ENCODE measurements at places on chromosomes 1 and 21. TPM values are rescaled to one million over a fixed set of nuclear protein-coding genes. Genes with fewer than 3 reads are reported as not detected.

DNA sequence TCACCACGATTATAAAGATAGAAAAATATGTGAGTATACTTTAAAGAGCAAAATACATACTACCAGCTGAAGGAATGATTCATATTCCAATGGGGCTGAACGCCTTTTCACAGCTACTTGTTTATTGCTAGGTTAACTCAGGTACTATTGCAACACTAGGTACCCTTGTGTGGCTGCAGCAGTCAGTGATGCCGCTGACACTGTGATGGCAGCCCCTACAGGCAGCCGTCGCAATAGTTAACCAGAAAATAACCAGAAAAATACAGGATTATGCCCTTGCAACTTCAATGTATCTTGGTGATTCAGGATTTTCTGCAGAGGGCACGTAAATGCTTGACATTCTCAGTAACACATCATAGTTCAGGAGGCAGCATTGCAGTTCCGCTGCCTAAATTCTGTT, 1.6 kb upstream of the MARK1 start:
- no peak for DNase-seq

DNA sequence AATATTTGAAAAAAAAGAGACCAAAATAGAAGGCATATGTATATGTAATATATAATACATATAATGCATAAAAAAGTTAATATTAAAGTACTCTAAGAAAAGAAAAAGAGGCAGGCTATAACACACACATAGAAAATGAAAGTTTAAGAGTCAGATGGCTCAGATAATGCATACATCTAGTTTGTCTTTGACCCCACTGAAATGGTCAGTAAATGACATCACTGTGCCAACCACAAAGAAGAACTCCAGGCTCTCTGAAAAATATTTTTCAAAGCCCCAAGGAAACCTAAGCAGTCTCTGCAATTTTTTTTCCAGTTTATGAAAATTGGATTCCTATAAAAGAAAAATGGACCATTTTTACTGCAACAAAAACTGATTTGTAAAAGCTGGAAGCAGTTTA, 55.4 kb upstream of the SCYL3 start:
- DNase-seq = peak; percentile 20

GRCh38 chr1:218339267-218339831, 5.8 kb upstream of the TGFB2 start:
- DNase-seq = peak; percentile 60

- DNase-seq = no peak
Measured at GRCh38 chr1:21907079-21907418, 30.1 kb downstream of the HSPG2 start.

GRCh38 chr1:30196457-30196856, 526.9 kb downstream of the MATN1 start:
- no peak for DNase-seq

DNA sequence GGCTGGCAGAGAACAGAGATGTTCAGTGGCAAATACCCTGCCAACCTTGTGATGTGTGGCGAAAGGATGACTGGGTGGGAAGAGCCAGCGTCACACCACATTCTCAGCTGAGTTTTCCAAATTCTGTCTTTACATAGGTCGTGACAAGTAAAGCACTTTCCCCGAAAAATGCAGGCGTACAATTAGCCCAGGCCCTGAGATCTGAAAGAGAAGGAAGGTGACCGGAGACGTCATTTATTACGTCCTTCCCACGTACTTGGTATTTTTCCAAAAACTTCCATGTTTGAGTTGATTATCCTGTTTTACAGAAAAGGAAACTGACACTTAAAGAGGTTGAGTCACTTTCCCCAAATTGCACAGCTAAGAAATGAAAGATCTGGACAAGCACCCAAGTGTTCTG, 413.3 kb downstream of the PRDM2 start:
- no peak for DNase-seq

GRCh38 chr1:158552296-158552695, 1.9 kb downstream of the OR6Y1 start:
- no peak for DNase-seq

DNA sequence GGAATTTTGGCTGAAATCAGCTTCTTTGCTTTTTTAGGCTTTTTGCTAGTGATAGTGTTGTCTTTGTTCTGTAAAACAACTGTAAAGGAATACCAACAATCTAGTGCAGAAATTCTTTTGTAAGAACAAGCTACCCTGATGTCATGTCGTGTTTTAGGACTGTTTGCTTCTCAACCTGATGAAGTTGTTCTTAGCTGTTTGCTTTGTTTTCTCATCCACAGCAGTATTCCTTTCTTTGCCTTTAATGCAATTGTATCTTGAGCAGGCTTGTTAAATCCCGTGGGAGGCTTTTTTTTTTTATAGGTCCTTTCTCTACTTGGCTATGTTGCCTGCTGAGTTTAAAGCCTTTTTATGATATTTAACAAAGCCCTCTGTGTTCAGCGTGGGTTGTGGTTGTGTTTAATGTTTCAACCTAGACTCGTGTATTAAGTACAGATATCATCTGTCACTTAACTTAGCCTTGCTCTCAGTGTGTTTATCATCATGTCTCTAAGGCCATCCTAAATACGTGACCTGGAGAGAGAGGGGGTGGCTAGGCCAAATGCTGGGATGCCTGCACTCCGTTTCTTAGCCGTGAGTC, 31.6 kb downstream of the ADARB1 start:
- no peak for DNase-seq

- no peak for DNase-seq
Measured at GRCh38 chr1:240306673-240307072, 215.0 kb downstream of the FMN2 start.

DNA sequence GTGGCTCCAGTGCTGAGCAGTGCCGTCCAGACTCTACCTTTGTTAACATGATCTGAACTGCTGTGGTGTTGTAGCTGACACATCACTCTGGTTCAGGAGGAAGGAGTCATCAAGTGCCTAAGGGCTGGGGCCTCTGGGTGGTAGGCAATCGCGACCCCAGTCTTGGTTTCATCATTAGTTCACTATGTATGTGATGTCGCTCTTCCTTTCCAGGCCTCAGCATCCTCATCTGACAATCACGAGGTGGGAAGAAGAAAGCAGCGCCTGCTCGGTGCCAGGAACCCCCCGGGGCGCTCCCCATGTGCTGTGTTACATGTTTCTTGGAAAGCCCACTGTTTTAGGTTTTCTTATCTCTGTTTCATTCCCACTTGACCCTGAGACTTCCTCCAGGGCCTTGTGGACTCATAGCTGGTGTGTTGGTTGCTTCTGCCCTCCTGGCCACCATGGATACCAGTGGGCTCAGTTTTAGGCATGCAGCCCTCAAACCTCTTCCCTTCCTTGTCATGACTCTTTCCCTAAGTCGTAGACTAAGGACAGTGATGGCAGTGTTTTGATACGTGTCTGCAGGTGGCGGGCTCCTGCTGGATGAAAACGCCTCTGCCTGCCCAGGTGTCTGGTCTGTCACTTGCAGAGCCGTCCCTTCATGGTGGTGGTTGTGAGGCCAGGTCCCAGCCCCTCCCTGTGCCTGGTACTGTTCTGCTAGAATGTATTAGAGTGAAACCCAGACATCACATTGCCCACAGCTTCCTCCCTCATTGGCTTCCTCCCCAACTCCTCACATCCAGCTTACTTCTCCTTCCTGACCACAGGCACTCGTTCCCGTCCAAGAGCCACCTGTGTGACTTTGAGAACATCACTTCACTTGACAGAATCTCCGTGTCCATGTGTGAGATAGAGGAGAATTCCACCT, 17.2 kb upstream of the FOXO6 start:
- DNase-seq = no peak

DNA sequence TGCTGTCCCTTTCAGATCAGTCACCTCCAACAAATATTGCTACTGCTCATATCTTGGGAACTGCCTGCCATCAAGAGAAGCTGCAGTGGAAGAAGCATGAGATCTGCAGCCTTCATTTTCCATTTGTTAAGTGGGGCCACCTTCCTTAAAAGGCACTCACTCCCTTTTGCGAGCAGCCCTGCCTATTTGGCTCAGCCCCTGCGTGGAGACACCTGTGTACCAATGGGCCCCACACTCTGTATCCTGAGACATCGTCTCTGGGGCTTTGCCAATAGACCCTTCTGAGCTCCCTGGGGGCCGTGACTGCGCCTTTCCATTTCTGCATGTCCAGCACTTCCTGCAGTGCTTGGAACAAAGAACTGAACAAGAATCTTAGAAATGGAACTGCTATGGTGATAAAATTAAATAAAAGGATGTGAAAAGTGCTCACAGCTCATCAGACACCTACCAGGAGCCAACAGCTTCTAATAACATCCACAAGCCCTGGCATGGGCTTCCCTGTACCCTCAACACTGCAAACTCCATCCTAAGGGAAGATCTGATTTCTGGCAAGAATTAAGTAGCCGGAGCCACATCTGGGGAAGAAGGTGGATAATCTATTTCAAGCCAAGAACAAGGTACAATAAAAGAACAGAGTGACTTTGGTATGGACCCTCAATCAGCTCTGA, 36.7 kb downstream of the PARP1 start:
- DNase-seq = no peak

- DNase-seq = peak; percentile 49
Measured at GRCh38 chr21:46459356-46460112, 843 bp downstream of the DIP2A start.

DNA sequence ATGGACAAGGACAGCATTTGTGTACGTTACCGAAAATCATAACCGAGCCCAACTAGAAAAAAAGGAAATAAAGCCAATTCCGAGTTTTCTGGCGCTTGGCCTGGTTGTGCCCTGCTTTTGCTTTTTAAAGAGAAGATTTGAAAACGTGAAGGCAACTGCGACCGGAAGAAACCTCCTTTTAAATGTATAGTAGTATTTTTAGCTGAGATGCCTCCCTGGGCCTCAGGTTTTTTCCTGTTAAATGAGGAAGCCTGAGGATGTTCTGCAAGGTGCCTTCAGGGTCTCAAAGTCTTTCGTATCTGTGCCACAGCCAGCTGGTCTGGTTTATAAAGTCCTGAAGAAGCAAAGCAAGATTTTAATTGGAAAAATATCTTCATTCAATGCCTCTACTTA, 371 bp upstream of the ODF2L start:
- no peak for DNase-seq

GRCh38 chr1:101071470-101071891, 45.9 kb upstream of the DPH5 start:
- peak; percentile 2 for DNase-seq

DNA sequence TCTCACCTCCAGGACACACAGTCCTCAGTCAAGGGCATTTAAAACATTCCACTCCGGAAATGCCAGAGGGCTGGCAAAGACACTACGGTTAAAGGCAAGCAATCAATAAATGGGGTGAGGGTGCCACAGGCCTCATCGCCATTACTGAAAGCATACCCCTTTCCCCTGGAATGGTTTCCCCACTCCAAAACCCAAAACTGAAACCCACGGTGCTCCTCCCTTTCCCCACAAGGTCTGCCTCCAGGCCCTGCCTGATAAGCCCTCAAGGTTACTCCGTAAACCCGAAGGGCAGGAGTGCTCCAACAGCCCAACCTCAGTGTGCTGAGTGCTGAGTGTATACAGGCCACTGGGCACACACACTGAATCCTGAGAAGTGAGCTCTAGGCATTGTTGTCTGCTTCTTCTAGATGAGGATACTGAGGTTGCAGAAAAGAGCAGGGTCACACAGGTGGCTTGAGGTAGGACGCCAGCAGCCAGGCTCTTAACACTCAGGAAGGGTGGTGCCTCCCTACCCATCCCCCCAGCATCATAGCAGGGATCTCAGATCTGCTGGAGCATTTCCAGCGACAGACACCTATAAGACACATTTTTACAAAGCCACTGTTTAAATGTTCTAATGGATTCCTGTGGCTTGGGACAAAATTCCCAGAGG, 29.0 kb downstream of the SSBP3 start:
- peak; percentile 18 for DNase-seq

DNA sequence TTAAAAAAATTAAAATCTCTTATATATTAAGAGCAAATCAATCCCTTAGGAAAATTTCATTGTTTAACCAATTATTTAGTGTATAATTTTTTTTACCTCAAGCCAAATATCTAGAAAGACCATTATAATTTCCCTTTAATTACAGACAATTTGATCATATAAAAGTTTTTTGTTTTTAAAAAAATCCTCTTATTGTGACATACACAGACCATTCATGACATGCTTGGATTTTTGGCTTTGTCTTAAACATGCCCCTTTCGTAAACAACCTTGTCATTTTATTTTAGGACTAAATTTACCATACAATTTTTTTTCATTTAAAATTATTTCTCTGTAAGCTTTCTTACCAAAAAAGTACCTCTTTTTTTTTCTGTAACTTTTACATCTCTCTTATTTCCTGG, 14.2 kb upstream of the CYP4B1 start:
- DNase-seq = no peak

LRRC3 gene
- under 0.01 TPM for total RNA-seq

SEC16B gene
- 1.6 TPM for total RNA-seq
